ENCODE measurements at places on chromosomes 16 and 17. TPM values are rescaled to one million over a fixed set of nuclear protein-coding genes. Genes with fewer than 3 reads are reported as not detected.

CDH5 gene
- total RNA-seq = 12.5 TPM

ATAD5 gene
- total RNA-seq = 5.8 TPM

KRTAP1-1 gene
- total RNA-seq = not detected

KRT24 gene
- 6.3 TPM for total RNA-seq

TBC1D3 gene
- 2.2 TPM for total RNA-seq

TNP2 gene
- total RNA-seq = 5.3 TPM

ASB16 gene
- not detected for total RNA-seq

CCR7 gene
- total RNA-seq = not detected

KCNJ2 gene
- 10.1 TPM for total RNA-seq

CCL4L2 gene
- total RNA-seq = 59.9 TPM

GPRC5C gene
- 17.1 TPM for total RNA-seq

PPP1R1B gene
- 6.5 TPM for total RNA-seq

DVL2 gene
- total RNA-seq = 64.8 TPM

PYY gene
- total RNA-seq = not detected

SCNN1B gene
- 1.2 TPM for total RNA-seq

NMRAL1 gene
- 17.1 TPM for total RNA-seq

ENPP7 gene
- 0.48 TPM for total RNA-seq

DCXR gene
- 22.4 TPM for total RNA-seq

FOXK2 gene
- 25.0 TPM for total RNA-seq

TP53TG3C gene
- total RNA-seq = not detected

TBC1D16 gene
- 21.7 TPM for total RNA-seq

LRRC36 gene
- total RNA-seq = 1.9 TPM

LGALS9 gene
- total RNA-seq = 4.1 TPM

EPN3 gene
- total RNA-seq = 1.2 TPM

DOC2A gene
- 0.48 TPM for total RNA-seq

SMIM5 gene
- total RNA-seq = 8.7 TPM

TCF25 gene
- 121 TPM for total RNA-seq

CD300E gene
- total RNA-seq = 0.72 TPM

RND2 gene
- total RNA-seq = 0.72 TPM

ALDH3A2 gene
- total RNA-seq = 71.3 TPM

TPSB2 gene
- total RNA-seq = 1.9 TPM

TMEM238L gene
- not detected for total RNA-seq

NAT9 gene
- total RNA-seq = 18.1 TPM

BRICD5 gene
- 3.6 TPM for total RNA-seq

TBC1D26 gene
- total RNA-seq = 12.0 TPM

SLC9A5 gene
- 1.2 TPM for total RNA-seq

NPIPB6 gene
- not detected for total RNA-seq

KCNJ18 gene
- total RNA-seq = not detected

PGAP3 gene
- 12.8 TPM for total RNA-seq

CLEC18B gene
- total RNA-seq = 7.2 TPM

IRX5 gene
- total RNA-seq = 5.1 TPM

CES3 gene
- total RNA-seq = 3.4 TPM

CCT6B gene
- 6.0 TPM for total RNA-seq

PARD6A gene
- 1.9 TPM for total RNA-seq

COX11 gene
- 38.3 TPM for total RNA-seq

TBC1D3E gene
- total RNA-seq = not detected

MT1M gene
- not detected for total RNA-seq

PSMD12 gene
- 50.6 TPM for total RNA-seq

HSF4 gene
- total RNA-seq = 17.3 TPM

EPOP gene
- total RNA-seq = 3.1 TPM

KRTAP4-9 gene
- total RNA-seq = not detected

PNMT gene
- not detected for total RNA-seq
